Stimulated activated CD4-positive, alpha-beta T cell treated with anti-CD3 and anti-CD28 coated beads, Interleukin-15, amount 100 ng/mL, for 24 hours (primary cell): ENCODE measurements at places on chromosomes 3 and 15.

DNA sequence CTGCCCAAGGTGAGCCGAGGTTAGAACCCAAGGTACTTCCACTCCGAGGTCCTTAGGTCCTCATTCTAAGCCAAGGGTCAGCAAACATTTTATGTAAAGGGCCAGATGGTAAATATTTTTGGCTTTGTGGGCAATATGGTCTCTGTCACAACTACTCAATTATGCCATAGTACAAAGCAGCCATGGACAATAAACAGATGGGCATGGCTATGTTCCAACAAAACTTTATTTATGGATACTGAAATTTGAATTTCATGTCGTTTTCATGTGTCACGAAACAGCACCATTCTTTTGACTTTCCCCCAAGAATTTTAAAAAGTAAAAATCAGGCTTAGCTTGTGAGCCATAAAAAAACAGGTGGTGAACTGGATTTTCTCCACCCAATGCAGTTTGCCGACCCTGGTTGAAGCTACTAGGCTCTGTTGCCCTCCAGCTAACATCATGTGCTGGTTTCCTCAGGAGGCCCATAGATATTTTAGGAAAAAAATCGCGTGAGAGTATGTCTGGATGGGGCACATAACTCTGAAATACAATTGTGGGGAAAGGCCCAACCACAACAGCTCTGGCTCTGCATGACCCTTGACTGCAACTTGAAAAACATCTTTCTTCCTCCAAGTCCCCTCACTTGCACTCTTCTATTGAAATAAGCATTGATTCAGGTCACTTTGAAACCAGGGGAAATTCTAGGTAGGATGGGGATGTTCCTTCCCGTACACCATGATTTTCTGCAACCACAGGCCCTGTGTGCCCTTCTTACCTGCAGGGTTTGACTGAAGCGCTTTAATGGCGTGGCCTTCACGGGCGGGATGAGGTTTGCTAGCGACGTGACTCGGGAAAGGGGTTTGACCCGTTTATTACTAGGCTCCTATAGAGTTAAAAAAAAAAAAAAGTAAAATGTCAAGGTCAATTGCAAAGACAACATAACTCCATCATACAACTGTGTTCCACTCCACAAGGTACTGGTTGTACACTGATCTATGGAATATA lies 28.5 kb downstream of the ARHGEF3 start:
- no peak for DNase-seq

DNA sequence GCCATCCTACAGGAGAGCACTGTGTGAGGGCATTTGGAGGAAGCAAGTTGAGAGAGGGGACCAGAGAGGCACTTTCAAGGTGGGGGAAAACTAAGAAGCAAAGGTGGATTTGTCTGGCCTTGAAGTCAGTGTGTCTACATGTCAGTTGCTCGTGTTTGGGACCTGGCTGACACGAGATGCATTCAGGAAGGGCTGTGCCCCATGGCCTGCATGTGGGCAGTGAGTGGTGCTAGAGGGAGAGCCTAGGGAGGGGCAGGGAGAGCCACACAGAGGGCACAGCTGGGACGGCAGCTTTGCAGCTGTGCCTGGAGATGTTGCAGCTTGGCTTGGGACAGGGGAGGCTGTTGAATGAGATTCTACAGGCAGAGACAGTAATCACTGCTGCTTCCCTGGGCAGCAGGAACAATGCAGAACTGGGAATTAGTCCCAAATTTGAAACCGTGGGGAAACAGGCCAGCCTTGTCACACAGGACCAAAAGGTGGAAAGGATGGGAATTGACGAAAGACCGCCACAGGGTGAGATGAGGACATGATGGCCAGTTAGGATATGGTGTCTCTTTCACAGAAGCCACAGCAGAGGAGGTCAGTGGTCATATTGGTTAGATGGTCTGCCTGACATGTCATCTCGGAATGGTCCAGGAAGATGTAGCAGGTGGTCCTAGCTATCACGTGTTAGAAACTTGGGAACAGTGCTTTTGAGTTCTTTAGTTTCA lies 10.0 kb downstream of the SEC61A1 start:
- no peak for DNase-seq

DNA sequence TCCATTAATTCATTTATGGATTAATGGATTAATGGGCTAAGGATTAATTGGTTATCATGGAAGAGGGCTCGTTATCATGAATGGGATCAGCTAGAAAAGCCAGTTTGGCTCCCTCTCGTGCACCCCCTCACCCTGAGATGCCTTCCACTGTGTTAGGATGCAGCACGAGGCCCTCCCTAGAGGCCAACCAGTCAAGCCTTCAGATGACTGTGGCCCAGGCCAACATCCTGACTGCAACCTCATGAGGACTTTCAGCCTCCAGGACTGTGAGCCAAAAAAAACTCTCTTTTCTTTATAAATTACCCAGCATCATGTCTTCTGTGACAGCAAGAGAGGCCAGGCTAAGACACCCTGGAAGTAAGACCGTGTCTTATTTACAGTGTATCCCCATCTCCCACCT lies 9.0 kb downstream of the EFCAB12 start:
- no peak for DNase-seq

DNA sequence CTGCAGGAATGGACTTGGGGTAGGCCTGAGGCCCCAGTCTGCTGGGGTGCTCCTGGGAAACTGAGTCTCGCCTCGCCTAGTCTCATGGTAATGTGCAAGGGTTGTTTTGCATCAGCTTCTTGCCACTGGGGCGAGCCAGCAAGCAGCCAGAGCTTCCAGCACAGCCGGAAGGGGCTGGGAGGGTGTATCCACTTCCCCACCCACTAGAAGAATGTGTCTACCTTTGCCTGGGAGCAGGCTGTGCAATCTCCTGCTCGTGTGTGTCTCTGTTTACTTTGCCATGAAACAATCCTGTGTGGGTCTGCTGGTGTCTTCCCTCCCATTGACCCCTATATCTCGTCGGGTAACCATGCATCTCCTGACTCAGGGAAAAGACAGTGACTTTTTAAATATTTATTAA lies 21.8 kb upstream of the ERICH6 start:
- no peak for DNase-seq

DNA sequence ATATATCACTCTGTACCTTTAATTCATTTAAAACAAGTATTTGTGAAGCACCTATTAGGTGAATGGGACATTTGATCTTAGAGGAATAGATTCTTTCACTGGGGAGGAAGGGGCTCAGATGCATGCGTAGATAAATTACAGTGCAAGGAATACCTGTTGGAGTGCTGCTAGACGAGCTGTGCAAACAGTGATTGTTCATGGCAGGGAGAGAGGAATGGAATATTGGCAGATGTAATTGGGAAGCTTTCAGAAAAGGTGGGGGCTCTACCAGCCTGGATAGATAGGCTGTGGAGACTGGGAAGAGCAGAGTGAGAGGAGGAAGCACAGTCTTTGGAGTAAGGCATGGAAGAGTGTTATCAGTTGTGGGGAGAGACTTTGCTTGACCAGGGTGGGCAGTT lies 116.8 kb downstream of the AKAP13 start:
- no peak for DNase-seq

GRCh38 chr3:168094580-168094876 lies 1.2 kb downstream of the GOLIM4 start:
- DNase-seq = no peak
